ENCODE measurements at places on chromosomes 5 and 9.

DNA sequence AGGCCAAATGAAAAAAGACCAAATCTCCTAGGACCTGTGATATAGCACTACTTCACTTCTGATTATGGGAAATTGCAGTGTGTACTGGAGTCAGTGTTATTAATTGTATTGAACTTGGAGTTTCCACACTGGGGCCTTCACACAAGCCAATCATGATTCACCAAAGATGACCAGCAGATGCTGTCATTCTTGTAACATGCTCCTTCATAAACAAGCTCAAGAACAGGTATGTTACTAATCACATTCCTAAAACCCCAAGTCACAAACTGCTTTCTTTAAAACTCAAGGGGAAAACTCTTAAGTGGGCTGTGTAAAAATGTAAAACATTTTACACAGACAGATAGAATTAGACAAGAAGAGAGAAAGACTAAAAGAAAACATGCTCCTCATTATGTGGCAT lies 5.6 kb downstream of the KLHL3 start:
- no peak for DNase-seq

GRCh38 chr5:58117542-58117941 lies 342.3 kb downstream of the PLK2 start:
- no peak for DNase-seq

- DNase-seq: no peak
Observed at GRCh38 chr5:160837749-160838593, 14.0 kb downstream of the ATP10B start.

GRCh38 chr5:124669956-124670721 lies 76.3 kb downstream of the ZNF608 start:
- DNase-seq: no peak

DNA sequence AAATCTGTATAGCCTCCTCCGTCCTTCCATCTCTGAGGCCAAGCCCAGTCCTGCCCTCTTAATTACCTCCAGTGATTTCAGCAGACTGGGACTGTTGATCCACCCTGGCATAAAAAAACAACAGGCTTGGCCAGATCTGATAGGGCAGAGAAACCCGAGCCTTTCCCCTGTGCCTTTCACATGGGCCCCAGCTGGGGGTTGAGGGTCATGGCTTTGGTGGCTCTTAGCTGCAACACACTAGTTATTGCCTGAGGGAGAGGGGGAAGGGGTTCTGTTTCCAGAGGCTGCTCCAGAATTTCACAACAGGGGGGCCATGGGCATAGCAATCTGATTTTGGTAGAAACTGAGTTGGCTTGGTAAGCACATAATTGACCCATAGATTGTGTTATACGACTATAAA lies 21.2 kb upstream of the PANK3 start:
- no peak for DNase-seq
